Stimulated activated CD4-positive, alpha-beta T cell treated with anti-CD3 and anti-CD28 coated beads, Interleukin-1b, Interleukin-23, amount 100 ng/mL, for 1 hour (primary cell): ENCODE measurements at places on chromosomes 13 and 19.

- no peak for DNase-seq
Measured at GRCh38 chr13:97321616-97322321, 99.6 kb downstream of the MBNL2 start.

- DNase-seq, result no peak
Measured at GRCh38 chr13:112710855-112711527, 21.2 kb downstream of the ATP11A start.

DNA sequence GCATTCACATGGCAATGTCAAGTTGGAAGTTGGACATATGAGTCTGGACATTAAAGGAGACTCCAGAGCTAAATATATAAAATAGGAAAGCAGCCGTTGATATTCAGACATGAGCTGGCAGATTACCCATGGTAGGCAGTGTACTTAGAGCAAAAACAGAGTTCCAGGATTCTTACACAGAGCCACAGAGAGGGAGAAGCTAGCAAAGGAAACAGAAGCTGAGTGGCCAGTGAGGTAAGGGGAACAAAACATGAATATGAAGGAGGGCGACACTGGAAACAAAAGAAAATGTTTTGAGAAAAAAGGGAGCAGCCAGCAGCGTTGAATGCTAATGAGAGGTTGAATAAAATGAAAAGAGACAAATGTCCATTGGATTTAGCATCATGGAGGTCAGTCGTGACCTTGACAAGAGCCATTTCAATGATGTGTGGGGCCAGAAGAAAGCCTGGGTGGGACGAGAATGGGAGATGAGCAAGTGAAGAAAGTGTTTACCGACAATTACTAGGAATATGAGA lies 198.4 kb downstream of the POU4F1 start:
- DNase-seq, result no peak

- DNase-seq, result no peak
Measured at GRCh38 chr19:16141043-16141442, 2.4 kb upstream of the HSH2D start.

- no peak for DNase-seq
Measured at GRCh38 chr13:28283600-28283999, 145.3 kb downstream of the PAN3 start.

- no peak for DNase-seq
Measured at GRCh38 chr13:49620170-49620621, 8.1 kb upstream of the ARL11 start.

DNA sequence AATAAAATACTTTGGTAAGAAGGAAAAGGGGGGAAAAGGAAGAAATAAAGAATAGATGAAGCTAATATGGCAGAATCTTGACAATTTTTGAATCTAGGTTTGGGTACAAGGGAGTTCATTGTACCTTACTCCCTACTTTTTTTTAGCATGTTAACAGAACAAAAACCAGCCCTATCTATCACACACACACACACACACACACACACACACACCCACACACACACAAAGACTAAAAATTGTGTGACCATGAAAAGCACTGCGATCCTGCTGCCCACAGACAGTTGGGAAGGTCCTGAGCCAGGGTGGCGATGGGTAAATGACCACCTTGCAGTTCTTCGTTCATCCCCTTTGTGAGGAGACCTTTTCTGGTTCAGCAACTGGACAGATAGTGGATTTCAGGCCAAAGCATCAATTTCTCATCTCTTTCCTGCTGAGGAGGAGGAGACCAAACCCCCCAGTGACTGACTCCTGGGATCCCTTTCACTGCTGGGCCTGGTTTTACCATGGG lies 91.8 kb downstream of the SIPA1L3 start:
- no peak for DNase-seq

- no peak for DNase-seq
Measured at GRCh38 chr13:76828316-76828741, 57.9 kb downstream of the KCTD12 start.

DNA sequence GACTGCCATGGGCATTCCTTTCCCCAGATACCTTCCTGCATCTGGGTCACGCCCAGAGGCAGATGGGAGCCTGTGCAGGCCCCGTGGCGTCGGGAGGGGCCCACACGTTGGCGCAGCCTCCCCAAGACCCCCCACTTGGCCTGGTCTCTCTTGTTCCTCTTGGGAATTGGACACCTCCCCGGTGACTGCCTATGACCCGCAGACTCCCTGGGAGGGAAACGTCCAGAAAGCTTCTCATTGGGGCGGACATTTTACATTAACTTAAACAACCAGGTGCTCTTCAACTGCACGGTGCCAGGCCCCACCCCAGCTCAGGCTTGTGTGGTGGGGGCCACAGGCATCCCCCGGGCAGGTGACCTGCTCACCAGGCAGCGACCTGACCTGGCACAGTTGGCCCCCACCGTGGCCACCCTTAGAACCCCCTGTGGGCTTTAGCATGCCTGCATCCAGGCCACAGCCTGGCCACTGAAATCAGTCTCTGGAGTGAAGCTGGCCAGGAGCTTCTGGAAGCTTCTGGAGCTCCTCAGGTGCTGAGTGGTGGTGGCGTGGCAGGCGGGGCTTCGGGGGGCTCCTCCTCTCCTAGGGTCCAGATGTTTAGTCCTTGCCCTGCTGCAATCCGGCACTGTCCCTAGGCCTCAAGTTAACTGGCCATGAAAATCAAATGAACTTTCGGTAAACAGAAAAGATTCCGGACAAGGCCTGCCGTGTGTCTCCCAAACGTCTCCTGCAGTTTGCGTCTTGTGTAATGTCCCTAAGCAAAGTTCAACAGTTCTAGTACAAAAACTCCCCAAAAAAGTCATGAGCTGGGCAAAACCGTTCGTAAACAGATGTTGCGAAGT lies 8.5 kb upstream of the PROZ start:
- no peak for DNase-seq

GRCh38 chr19:15935167-15935702 lies 906 bp upstream of the CYP4F11 start:
- no peak for DNase-seq

DNA sequence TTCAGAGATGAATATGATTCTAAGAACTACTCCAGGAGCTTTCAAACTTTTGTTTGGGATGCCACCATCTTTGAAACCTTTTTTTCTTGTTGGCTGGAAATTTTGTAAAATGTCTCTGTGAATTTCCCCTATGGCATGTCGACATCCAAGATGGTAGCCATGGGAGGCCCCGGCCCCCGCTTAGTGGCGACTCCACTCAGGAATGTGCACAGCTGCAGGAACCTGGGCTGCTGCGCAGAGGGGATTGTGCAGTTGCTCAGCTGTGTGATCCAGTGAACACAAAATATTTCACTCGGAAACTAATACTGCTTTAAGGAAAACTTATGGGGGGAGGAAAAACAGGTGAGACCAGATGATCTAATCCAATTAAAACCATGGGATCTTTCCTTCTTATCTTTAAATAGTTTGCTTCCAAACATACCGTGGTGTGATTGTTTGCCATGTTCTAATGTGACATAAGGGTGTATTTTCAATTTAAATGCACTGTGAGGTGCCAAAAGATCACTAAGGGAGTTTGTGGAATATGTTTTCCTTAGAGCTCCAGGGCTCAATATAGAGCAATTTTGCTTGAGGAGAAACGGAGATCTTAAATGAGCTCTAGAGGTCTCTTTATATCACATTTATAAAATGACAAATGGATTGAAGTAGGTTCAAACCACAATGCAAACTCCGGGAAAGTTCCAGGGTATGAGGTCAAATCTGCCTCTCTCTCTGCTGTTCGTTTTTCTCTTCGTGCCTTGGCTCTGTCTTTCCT lies 497.7 kb downstream of the FGF9 start:
- no peak for DNase-seq

DNA sequence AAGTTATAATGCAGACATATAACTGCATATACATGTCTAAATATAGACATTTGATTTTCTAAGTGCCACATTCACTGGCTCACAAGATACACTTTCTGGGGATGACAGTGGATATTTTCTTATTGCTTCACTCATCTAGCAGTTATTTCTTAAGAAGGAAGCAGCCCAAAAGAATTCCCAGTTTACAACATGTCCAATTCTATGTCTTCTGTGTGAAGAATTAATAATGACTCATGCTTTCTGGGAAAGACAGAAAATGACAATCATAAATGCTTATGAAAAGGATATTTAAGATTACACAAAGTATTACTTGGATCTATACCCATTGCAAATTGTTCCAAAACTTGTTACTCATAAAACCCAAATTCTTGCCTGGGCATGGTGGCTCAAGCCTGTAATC lies 543.4 kb downstream of the SUCLA2 start:
- DNase-seq, result no peak

DNA sequence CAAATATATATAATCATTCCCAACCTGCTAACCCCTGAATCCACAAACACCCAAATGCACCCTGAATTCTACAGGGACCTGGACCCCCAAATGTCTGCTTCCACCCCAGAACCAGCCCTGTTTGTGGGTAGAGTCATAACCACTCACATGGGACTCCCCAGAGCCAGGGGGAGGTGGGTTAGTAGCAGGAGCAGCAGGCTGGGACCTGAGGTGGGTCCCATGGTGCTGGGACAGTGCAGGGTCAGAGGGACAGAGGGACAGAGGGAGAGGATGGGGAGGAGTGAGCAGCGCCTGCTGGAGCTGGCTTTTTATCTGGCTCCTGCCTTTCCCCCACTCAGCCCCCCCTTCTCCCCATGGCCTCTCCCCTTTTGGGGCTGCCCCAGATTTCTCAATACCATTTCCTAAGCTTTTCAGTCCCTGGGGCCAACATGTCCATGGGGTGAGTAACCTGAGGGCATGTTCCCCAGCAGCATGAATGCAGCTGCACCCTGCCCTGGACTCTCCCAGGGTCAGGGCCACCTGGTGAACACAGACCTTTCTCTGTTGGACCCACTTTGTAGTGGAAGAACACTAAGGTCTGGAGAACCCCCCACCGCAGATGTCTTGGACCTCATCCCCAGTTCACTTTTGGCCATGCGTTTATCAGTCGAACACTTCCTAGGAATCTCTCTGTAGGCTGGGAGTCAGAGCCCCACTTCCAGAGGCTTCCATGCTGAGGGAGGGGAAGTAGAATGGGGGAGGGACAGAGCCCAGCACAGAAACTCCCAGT lies at the start of gene C3:
TSS of gene C3 (minus strand) at position 282 of the 769 bp plus-strand sequence. CDS start at position 221, 61 bp downstream.
- no peak for DNase-seq

GRCh38 chr13:110185696-110186095 lies 121.3 kb downstream of the COL4A1 start:
- no peak for DNase-seq

DNA sequence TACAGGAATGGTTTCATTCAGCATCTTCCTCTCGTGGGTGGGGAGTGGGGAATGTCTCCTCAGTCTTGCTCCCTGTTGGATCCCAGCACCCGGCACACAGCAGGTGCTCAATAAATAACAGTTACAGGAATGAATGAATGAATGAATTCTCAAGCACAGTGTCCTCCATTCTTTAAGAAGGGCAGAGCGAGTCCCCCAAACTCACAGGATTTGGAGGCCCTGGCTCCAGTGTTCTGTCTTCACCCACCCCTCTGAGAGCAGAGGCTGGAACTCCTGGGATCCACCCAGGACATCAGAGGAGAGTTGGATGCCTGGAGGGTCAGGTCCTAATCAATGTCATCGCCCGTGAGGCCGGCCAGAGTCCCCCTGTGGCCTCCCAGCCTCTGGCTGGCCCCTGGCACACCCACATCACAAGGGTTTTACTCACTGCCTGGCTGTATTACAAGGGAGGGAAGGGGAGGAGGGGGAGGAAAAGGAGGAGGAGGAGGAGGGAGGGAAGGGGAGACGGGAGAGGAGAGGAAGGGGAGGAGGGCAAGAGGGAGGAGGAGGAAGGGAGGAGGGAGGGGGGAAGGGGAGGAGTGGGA lies 8.7 kb upstream of the CREB3L3 start:
- no peak for DNase-seq

GRCh38 chr19:15469513-15470297 lies 5.4 kb upstream of the RASAL3 start:
- DNase-seq, result no peak

- no peak for DNase-seq
Measured at GRCh38 chr13:106500445-106500844, 35.0 kb downstream of the EFNB2 start.

GRCh38 chr13:113231306-113232207 lies 22.1 kb downstream of the CUL4A start:
- DNase-seq, result no peak

DNA sequence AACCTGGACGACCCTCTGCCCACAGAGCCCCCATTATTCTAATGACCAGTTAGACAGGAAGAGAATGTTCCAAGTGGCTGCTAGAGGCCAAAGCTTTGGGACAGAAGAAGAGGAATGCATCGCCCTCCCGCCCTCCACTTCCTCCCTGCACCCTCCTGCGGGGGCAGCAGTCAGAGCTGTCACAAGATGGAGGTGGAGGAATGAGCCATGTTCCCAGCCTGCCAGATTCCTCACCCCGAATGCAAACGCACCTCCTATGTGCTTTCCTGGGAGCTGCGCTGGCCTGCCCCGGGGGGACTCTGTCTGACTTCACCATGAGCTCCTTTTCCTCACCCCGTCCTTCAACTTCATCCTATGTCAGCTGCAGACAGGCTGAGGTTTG lies 1.7 kb downstream of the YJEFN3 start:
- DNase-seq, result no peak

- no peak for DNase-seq
Measured at GRCh38 chr13:40666933-40667621, 636 bp upstream of the FOXO1 start.

GRCh38 chr19:51766461-51766860 lies 5.5 kb downstream of the FPR2 start:
- DNase-seq, result no peak

GRCh38 chr19:50181121-50181520 lies 18.0 kb upstream of the IZUMO2 start:
- DNase-seq, result no peak

DNA sequence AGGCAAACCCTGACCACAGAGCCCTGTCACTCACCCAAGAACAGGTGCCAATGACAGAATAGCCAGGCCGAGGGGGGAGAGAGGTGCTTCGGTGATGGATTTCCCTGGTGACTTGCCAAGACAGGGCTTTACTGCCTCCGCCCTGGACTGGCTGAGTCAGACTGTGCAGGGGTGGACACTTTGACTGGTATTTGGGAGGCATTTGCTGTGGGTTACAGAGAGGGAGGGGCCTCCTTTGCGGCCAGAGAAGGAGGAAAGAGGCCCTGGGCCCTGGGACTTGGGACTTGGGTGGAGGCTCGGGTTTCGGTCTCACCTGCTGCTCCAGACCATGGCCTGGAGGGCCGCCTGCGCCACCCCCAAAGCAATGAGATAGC lies 4.6 kb upstream of the EPS8L1 start:
- DNase-seq, result no peak

DNA sequence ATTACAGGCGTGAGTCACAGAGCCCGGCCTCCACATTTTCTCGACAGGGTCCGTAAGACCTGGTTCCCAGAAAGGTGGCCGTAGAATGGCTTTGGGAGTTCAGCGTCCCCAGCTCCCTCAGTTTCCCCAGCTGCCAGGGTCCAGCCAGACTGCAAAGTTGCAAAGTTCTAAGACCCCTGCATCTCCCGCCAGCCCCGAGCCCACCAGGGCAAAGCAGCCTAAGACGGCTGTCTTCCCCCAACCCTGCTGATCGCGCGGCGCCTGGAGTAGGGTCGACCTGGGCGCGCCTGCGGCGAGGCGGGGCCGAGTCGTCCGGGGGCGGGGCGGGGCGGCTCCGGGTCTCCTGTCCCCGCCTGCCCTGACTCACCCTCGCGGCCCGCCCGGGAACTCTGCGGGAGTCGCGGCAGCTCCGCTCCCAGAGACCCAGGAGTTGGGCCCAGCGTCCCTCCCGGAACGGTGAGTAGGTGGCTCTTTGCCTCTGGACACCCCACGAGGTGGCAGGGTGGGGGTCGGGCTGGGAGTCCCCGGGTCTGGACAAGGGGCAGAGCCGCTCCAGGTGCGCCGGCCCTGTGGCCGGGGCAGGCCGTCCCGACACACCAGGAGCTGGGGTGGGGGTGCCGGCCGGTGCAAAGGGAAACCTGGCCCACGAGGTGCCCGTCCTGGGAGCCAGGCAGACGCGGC lies at the start of gene LRRC8E:
TSS of gene LRRC8E (plus strand) at position 366 of the 681 bp plus-strand sequence. CDS start 7,094 bp downstream, outside the sequence.
- DNase-seq, result no peak
